ENCODE measurements at places on chromosomes 1 and 21.

GRCh38 chr21:25619198-25619597, 11.9 kb upstream of the MRPL39 start:
- no peak for DNase-seq

DNA sequence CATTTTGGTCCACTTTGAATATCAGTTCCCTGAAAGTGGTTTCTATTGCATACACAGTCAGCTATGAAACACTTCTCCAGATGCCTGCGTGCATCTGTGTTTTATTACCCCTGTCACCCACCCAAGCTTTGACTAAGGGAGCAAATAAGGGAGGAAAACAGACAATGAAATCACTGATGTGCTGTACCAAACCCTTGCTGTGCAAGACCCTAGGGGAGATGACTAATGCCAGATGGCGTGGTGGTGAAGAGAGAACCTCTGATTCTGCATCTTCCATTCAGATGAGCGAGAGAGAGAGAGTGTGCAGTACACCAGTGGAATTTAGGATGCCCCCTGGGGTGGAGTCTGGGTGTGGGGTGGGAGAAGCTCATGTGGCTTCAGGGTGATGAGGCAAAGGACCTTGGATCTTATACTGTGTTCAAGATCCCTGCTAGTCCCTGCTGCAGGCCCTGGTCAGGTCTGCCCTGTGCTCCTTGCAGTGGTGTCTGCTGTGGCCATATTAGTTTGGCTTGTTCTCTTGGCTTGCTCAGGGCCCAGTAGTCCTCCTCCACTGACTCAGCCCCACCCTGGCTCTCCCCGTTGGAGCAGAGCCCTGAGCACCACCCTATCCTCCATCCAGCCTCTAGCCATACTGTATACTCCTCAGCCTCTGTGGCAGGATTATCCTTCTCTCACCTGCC, 18.5 kb downstream of the CLCA1 start:
- no peak for DNase-seq

DNA sequence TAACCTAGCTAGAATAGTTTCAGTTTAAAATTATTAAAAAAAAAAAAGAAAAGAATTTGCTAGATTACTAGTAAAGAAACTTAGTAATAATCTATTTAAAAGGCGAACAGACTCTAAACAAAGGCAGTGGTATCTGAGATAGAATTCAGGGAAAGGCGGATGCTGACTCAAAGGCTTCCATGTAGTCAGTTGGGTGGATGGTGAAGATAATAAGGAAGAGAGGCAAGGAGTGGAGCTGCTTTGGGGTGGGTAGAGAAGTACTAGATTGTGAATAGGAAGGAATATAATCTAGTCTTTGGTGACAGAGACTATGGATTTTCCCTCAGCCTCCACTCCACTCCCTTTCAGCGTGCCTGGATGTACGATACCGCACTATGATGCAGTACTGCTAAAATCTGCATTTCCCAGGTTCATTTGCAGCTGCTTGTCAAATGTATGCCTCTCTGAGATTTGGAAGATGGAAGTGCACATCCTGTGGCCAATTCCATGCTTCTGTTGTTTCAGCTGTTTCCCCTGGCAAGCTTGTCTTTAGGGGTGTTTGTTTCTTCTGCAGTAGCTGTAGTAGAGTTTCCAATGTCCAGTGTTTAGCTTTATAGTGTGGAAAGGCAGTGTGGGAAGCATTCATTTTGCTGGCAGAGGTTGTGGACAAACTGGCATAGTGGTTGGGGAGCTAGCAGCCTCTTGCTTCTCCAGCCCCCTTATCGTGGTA, 184.6 kb upstream of the NRIP1 start:
- DNase-seq, result no peak

- no peak for DNase-seq
These were observed 8.7 kb downstream of the SORT1 start for GRCh38 chr1:109388884-109389637.

GRCh38 chr1:218488986-218489385, 143.8 kb downstream of the TGFB2 start:
- no peak for DNase-seq

- no peak for DNase-seq
These were observed 28.5 kb downstream of the CR1L start for GRCh38 chr1:207673399-207673798.

DNA sequence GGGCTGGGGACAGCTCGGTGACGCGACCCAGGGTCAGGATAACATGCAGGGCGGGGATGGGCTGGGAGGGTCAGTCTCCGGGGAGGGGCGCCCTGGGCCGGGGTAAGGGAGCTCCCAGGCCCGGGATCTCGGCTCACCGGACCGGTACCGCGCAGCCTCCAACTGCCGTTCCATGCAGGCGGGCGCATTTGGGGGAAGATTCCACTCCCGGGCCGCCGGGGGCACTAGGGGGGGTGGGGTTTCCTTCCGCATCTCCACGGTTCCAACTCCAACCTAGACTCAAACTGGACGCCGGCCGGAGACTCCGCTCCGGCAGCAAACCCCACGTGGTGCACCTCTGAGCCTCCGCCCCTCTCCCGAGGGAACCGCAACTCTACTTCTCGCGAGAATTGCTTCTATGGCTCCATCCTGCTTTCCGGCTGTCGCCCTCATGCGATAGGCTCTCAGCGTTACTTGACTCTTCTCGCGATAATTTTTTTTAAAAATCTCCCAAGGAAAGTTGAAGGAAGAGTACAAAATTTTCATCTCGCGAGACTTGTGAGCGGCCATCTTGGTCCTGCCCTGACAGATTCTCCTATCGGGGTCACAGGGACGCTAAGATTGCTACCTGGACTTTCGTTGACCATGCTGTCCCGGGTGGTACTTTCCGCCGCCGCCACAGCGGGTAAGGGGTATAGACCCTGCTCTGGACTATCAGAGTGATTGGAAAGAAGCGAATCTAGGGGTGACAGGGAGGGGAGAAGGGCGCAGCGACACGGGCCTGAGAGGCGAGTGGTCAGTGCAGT, at the start of the genes ATP5PB and WDR77:
ATP5PB (plus strand) TSS at position 547 of the 785 bp plus-strand sequence; CDS start at position 625, 78 bp downstream.
WDR77 (minus strand) TSS at position 339 of the 785 bp plus-strand sequence; CDS start at position 252, 87 bp downstream.
- DNase-seq, result peak; percentile 100

DNA sequence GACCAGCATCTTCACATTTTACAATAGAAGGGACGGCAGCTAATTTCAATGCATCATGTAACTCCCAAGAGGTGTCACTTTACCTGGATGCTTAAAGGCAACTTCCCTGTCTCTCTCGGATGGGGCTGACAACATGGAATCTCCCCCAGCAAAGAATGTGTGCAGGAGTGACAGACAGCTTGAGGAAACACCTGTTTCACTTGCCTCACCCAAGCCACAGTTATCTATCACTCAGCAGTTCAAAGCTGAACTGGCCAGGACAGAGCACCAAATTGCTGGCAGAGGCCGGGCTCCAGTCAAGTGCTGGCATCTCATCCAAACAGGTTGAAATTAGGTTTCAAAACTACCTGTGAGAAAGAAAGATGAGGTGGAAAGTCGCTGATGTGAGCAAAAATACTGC, 538.0 kb upstream of the PLXNA2 start:
- no peak for DNase-seq

DNA sequence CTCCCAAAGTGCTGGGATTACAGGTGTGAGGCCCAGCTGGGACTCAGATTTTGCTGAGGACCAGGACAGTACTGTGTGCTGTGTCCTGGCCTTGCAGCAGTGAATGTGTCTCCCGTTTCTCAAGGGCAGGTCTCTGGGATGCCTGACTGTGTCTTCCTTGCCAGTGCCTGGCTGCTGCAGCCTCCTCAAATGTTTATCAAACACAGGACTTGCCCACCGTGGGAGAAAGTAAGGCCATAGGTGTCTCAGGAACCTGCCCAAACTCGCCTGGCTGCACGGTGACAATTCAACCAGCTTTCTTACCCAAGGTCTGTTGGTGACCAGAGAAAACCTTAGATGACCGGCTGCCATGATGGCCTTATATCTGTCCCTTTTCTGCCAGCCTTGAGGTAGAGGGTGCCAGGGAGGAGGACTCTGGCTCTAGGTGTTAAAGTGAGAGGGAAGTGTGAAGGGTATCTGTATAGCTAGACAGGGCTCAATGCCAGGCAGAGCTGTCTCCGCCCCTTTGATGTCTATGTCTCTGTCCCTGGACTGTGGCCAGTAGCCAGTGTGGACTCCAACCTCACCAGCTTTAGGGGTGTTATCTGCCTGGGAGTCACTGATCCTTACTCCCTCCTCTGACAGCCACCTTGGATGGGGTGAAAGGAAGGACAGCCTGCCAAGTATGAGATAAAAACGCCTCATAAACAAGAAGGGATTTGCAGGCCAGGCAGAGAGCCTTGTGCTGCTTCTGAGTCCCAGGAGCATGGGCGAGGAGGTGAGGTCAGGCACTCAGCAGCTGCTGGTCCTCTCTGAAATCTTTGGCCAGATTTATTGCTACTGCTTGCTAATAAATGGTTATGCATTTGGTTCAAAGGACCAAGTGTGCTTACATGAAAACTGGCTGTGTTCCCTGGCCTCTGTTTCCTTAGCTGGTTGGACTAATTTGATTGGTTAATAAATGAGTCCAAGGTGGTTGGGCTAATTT, 22.3 kb downstream of the IL6R start:
- DNase-seq, result no peak

GRCh38 chr1:86084998-86085397, 71.6 kb downstream of the COL24A1 start:
- DNase-seq, result no peak

DNA sequence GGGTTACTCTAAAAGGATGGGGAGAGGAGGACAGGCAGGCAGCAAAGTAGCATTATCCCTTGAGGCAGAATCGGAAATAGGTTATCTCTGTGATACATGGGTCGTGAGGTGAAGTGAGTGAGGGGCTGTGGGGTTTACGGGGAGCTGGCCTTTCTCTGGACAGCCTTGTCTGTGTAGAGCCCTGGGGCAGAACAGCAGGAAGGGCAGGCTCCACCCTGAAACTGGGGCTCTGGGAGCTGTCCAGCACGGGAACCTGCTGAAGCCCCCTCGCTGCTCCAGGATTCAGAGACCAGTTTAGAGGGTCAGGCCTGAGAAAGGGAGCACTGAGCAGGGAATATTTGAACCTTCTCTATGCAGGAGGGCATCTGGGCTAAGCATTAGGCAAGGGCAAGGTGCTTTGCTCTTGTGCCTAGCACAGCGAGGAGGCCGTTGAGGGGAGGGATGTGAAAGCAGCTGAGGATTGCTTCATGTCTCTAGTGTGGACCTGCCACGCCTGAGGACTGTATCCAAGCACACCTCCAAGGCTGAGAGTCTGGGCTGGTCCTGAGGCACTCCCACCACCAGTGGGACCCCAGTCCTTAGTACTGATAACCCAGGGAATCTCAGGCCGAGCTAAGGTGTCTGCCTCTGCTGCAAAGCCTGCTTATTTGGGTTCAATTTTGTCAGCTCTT, 55.8 kb downstream of the NAV1 start:
- DNase-seq, result no peak

DNA sequence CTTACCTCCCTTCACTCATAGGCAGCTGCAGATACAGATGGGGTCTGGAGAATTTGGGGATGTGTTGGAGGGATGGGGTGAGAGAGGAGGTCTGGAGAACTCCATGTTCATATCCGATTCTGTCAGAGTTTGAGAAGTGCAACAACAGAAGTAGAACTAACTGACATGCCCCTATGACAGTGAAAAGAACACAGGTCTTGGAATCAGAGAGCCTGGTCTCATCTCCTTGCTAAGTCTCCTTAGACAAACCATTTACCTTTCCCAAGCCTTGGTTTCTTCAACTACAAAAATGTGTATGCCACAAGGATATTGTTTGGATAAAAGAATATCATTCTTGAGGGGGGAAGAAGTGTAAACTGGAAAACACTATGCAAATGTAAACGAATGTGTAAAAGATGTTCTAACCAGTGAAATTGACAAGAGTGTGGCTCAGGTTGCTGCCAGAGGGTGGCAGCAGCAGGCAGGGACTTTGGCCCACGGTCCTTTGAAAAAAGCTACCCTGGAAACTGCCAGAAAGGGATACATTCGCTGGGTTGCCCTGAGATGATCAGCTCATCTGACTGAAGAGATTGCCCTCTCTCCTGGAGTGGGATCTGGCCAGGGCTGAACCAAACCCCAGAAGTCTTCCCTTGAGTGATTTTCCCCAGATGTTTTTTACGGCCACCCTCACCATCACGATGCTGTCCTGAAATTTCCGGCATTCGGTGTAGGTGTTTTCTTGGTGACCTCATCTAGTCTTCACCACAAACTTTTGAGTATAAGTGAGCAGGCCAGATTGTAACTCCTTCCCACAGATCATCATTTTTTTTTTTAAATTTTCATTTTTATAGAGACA, 17.0 kb upstream of the CD2 start:
- peak; percentile 60 for DNase-seq

DNA sequence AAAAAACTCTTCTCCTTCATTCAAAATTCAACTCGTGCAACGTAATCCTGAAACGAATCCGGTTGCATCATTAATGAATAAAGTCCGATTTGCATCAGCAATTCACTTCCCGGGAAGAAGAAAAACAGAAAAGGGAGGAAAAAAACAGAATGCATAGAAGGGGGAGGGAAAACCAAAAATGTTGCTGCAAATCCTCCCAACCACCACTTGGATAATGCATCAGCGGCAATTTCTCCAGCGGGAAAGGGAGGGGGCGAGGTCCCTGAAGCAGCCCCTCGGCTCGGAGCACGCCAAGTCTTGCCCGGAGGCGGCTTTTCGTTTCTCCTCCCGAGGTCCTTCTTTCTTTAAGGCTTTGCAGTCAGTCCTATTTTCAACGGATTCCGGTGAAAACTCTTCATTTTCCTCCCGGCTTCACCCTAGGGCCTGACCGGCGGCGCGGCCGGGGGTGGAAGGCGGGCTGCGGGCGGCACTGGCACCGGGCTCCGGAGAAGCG, 723 bp downstream of the CDC42BPA start:
- DNase-seq, result no peak

GRCh38 chr21:29359718-29360117, 61.0 kb downstream of the BACH1 start:
- DNase-seq, result no peak

- DNase-seq, result no peak
These were observed 356.3 kb upstream of the CAMK1G start for GRCh38 chr1:209227171-209227570.

GRCh38 chr1:184753608-184754475, 816 bp downstream of the EDEM3 start:
- peak; percentile 72 for DNase-seq

- no peak for DNase-seq
These were observed 56.2 kb downstream of the STUM start for GRCh38 chr1:226604560-226605317.

DNA sequence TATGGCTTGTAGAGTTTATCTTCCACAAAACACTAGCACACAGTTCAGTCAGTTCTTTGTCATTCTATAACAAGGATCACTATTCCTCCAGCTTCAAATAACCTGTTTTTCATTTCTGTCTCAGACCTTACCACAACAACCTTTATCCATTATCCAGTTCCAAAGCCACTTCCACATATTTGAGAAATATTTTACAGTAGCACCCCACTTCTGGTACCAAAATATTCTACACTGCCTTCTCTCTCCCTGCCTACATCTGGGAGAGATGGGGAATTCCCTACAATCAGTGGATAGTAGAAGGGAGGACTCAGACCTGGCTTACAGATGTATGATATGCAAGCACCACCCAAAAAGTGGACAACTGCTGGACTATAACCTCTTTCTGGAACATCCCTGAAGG, 651.4 kb downstream of the ADGRL2 start:
- no peak for DNase-seq

DNA sequence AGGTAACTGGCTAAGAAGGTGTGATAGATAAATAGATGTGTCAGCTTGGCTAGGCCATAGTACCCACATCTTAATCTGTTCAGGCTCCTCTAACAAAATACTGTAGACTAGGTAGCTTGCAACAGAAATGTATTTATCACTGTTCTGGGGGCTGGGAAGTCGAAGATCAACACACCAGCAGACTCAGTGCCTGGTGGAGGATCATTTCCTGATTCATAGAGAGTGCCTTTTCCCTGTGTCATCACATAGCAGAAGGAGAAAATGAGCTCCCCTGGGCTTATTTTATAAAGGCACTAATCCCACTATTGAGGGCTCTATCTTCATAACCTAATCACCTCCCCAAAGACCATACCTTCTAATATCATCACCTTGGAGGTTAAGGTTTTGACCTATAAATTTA, 532.7 kb upstream of the OLFM3 start:
- DNase-seq, result no peak
